ENCODE measurements at places on chromosomes 4 and X.

- DNase-seq: no peak
Observed at GRCh38 chrX:78979789-78980464, 34.7 kb downstream of the P2RY10 start.

GRCh38 chrX:152038804-152039203 is 64.3 kb upstream of the GABRE start:
- DNase-seq: no peak

GRCh38 chr4:186685767-186686183 is 37.9 kb downstream of the FAT1 start:
- DNase-seq: no peak

DNA sequence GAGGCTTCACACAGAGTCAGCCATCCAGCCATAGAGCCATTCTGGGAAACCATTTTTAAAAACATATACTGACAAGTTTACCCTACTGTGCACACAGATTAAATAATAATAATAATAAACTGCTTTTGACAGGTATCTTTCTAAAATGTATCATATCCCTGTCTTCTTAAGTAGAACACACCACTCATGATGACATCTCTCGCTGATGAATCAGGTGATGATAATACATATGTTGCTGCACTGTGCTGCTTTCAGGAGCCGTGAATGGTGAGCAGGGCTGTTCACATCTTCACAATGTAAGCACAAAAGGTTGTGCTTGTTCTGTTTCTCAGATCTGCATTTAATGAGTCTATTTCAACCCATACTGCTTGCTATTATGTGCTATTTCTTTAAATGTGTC is 3.5 kb downstream of the MTNR1A start:
- no peak for DNase-seq

DNA sequence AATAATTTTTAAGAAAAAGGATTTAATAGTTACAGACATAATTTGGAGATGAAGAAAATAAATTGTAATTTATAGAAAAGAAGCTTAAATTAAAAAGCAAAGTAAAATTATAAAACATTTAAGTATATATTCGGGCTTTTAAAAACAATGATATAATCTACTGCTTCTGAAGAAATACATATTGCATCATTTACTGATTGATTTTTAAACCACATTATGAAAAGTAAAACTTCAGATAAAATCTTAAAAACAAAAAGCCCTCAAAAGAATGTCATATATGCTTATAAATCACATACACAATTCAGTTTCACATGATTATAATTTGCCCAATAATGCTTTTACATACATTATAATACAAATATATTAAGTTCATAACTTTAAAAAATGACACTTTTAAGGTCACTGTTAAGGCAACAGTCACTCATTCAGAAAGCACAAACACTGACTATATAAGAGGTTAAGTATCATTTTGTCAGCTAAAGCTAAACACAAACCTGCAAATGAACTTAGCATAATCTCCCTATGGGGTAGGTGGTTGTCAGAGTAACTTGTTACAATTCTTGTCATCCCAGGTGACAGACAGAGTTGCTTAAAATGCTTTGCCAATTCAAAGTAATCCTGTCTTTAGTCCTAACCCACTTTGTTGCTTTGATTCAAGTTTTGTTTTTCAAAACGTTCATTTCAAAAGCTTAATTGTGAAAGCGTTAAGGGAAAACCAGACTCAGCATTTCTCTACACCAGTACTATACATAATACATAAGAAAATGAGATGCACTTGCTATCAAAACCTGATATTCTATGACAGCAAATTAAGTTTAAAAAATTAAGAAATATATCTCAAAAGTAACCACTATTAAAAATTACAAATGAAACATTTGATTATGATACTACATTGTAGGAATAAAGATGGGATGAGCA is 90.6 kb upstream of the MAB21L2 start:
- no peak for DNase-seq

GRCh38 chr4:1375051-1375721 is 28.2 kb downstream of the UVSSA start:
- no peak for DNase-seq

DNA sequence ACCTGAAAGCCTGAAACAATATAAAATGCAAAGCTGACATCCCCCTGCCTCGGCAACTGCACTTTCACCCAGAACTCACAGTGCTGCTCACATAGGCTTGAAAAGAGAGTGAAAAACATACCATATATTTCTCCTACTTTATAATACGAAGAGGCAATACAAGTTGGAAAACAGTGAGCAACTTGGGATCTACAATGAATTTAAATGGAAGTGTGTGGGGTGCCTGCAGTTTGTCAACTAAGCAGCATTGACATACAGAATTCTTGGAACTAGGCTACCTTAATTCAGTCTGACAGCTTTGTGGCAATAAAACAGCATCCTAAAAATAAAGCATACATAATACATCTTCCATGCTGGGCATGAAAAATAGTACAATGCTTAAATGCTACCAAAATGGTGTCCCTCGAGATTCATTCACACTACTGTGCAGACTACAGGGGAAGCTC is 8.0 kb downstream of the GASK1B start:
- DNase-seq: no peak
